Left renal pelvis (tissue), 4 donors: ENCODE measurements at places on chromosomes 11 and 22. TPM values are rescaled to one million over a fixed set of nuclear protein-coding genes. Genes with fewer than 3 reads are reported as not detected.

DNA sequence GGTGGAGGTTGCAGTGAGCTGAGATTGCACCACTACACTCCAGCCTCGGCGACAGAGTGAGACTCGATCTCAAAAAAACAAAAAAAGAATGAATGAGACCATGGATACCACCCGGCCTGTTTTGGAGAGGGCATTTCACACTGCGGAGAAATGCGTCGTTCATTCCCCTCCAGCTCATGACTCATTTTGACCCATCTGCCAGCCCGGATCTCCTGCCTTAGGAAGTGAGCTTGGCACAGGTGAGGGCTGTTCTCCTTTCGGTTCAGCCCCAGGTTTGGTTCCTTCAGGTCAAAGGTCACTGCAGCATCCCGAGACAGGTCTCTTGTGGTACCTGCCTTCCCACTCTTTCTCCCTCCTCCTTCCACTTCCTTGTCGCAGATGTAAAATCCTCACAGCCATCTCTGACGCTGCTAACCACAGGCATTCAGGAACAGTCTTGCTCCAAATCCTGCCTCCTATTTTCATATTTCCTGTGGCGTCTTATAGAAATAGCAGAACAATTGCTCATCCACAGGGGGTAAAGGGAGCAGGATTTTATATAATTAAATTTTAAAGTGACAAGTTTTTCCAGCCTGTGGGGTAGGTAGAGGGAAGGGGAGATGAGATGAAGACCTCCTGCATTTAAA, 517.9 kb downstream of the NTM start:
- no peak for DNase-seq

Gene MYO7A
- polyA plus RNA-seq = 2.9 TPM

Gene OR51L1
- 0.05 TPM for polyA plus RNA-seq

GRCh38 chr11:62512961-62513360, 33.6 kb downstream of the AHNAK start:
- no peak for DNase-seq

DNA sequence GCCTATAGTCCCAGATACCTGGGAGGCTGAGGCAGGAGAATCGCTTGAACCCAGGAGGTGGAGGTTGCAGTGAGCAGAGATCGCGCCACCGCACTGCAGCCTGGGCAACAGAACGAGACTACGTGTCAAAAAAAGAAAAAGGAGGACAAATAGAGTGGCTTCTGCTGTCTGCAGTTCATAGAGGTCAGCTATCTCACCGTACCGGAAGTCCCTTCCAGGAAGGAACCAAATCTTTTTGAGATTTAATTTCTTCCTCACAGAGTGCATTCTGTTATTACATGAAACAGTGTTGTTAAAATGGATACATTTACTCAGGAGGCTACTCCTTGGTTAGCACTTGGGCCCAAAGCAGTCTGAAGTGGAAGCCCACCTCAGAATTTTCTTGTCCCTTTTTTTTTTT, 33.4 kb downstream of the FAM118A start:
- DNase-seq = no peak

- DNase-seq = no peak
Measured at GRCh38 chr11:37503411-37504059, 905.5 kb upstream of the RAG2 start.

Gene MUC5AC
- 0.18 TPM for polyA plus RNA-seq

Gene CASP5
- 0.14 TPM for polyA plus RNA-seq

Gene F2
- polyA plus RNA-seq = 3.0 TPM

- DNase-seq = peak; percentile 95
Measured at GRCh38 chr22:40177738-40178416, at the start of gene TNRC6B. TSS of gene TNRC6B (plus strand) at chr22:40177925. CDS start at chr22:40178136, 211 bp downstream.

- DNase-seq = no peak
Measured at GRCh38 chr11:124315052-124315451, 1.3 kb upstream of the OR8D1 start.

DNA sequence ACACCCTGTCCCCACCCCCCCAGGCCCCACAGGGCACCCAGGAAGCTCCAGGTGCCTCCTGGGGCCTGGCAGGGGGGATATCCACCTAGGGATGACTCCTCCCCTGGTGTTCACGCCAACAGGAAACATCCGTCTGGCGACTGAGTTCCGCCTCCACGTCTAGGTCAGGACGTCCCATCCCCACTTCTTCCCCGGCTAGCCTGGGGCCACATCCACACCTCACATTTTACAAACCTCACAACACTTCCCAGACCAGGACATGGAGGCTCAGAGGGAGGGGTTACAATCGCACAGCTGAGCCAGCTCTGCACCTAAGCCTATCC, 21.0 kb downstream of the MAFF start:
- no peak for DNase-seq

DNA sequence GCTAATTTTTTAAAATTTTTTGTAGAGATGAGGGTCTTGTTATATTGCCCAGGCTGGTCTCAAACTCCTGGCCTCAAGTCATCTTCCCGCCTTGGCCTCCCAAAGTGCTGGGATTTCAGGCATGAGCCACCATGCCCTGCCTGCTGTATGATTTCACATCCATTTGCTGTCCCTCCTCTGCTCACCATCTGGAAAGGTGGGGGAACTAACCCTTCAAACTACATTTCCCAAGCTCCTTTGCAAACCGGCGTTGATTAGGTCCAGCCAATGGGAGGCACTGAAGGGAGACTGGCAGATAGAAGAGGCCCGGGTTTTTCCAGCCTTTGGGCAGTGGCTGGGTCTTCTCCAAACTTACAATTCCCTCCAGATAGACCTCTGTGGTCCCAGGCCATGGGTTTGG, 19.3 kb downstream of the RFPL1 start:
- no peak for DNase-seq

DNA sequence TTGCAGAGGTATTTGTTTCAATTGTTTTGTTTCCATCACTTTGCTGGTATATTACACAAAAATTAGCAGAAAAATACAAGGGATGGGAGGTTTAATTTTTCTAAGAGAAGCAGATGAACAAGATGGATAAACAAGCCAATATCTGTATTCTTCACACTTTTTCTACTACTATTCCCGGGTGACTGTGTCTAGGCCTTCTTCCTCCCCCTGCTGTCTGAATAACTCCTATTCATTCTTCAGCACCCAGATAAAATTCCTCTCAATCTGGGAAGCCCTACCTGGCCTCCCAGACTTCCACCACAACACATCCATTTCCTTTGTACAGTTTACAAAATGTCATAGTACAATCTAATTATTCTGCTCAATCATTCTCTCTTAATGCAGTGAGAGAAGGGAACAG, 666.6 kb upstream of the TENM4 start:
- no peak for DNase-seq

Gene CAPN5
- polyA plus RNA-seq = 17.4 TPM

Gene CRYBB2
- 0.72 TPM for polyA plus RNA-seq

DNA sequence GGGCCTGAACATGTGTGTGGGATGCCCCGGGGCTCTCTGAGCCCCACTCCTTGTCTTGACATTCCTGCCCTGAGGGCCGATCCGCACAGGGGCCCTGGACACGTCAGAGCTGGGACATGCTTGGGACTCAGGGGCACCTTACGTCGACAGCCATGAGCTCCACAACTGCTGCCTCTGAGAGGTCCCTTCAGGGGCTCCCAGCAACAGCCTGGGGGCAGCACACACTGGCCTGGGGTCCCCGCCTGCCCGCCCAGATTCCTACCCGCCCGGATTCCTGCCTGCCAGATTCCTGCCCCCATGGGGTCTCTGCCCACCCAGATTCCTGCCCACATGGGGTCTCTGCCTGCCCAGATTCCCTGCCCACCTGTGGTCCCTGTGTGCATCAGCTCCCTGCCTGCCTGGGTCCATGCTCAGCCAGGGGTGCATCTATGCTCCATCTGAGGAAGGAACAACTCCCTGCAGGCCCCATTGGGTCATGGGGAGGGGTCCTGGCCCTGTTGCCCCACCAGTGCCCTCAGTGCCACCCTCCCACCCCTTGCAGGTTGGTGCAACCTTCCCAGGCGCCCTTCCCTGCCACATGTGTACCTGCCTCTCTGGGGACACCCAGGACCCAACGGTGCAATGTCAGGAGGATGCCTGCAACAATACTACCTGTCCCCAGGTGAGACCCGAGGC, 35.7 kb downstream of the MUC5B start:
- DNase-seq = no peak

Gene OOSP4B
- not detected for polyA plus RNA-seq

- DNase-seq = no peak
Measured at GRCh38 chr11:115941044-115941443, 436.8 kb upstream of the CADM1 start.

Gene MRGPRF
- polyA plus RNA-seq = 28.1 TPM

- no peak for DNase-seq
Measured at GRCh38 chr11:132944569-132944944, 587.7 kb downstream of the OPCML start.

Gene LRFN4
- 13.1 TPM for polyA plus RNA-seq

Gene PNPLA5
- not detected for polyA plus RNA-seq

Gene CYP2D6
- polyA plus RNA-seq = 1.8 TPM

GRCh38 chr22:32574411-32574810, 99.8 kb downstream of the FBXO7 start:
- DNase-seq = no peak

Gene SYT13
- 5.4 TPM for polyA plus RNA-seq

Gene CARD18
- not detected for polyA plus RNA-seq

Gene OR51I2
- not detected for polyA plus RNA-seq

- DNase-seq = no peak
Measured at GRCh38 chr11:92540096-92540495, 315.5 kb downstream of the FAT3 start.

- DNase-seq = no peak
Measured at GRCh38 chr11:11420899-11421285, 67.8 kb upstream of the CSNK2A3 start.

- DNase-seq = no peak
Measured at GRCh38 chr22:49237703-49238102, 590.0 kb downstream of the BRD1 start.

DNA sequence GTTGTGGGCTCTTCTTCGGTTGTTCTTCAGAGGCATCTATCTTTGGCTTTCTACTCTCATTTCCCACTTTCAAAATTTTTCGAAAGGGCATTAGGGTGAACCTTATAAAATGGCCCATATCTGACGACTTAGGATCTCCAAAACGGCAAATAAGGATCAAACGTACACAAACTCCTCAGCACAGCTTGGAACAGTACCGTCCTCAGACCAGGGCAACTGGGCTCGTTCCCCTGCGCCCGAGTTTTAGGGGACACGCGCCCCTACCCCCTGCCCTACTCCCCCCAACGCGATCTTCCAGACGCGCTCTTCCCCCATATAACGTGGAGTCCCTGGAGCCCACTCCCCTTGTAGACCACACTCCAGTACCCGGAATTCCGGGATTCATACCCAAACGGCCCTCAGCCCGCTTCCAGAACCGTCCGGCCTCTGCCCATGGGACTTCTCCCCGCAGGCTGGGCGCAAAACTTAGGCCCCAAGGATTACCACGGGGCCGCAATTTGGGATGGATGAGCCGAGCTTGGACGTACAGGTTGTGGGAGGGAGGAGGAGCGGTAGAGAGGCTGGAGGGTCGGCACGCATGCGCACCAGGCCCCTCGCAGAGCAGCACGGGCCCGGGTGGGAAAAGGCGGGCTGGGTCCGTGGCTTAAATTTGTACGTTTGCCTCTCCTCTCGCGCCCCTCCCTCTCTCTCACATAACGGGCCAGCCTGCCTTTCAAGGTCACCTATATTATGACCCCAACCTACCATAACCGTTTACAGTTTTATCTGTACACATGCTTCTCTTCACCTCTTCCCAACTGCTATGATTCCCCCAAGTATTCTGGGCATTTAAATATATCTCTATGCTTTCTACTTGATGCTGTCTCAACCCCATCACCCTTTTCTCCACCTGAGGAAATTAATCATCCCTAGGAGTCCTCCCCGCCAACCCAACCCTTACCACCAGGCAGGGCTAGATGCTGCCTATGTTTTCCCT, 3.4 kb downstream of the CCDC89 start:
- no peak for DNase-seq

GRCh38 chr22:27839057-27839660, 37.6 kb upstream of the MN1 start:
- no peak for DNase-seq

DNA sequence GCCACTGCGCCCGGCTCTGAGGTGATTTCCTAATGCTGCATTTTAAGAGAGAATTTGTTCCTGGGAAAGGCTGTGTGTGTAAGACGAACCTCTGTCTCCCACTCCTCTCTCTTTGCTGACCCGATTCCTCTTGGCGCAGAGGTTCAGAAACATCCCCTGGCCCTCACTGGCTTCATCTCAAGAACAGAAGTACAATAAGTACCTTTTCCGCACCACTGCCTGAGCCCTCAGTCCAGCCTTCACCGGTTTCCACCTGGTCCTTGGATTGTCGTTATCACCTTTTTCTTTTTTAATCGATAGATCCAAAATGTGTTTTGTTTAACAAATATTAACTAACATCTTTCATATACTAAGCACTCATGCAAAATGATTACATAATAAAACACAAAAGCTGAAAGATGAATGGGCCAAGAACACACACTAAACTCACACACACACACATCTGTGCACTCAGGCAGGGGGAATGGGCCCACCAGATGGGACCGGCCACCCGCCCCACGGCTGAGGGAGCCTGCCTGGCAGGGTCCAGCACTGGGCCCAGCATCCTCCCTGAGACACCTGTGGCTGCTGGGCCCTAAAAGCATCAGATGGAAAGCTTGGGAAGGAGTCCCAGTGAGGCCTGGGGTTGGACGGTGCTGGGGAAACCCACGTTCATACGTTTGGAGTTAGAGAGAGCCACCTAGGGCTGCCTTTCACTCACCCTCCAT, 50.4 kb upstream of the A4GALT start:
- no peak for DNase-seq

DNA sequence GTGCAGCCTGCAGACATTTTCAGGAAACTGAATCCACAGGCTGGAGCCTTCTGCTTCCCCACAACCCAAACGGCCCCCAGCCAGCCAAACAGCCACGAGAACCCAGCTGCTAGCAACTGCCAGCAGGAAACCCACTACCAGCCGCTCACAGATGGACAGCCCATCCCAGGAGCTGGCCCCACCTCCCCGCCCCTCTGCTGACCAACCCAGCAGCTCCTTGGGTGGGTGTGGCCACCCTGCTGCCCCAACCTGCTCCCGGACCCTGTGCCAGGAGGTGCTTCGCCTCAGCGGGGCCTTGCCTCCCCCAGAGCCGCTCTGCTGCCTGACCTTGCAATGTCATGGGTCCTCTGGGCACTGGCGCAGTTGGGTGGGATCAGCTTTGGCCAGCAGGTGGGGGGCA, 8.2 kb upstream of the CCDC188 start:
- no peak for DNase-seq

DNA sequence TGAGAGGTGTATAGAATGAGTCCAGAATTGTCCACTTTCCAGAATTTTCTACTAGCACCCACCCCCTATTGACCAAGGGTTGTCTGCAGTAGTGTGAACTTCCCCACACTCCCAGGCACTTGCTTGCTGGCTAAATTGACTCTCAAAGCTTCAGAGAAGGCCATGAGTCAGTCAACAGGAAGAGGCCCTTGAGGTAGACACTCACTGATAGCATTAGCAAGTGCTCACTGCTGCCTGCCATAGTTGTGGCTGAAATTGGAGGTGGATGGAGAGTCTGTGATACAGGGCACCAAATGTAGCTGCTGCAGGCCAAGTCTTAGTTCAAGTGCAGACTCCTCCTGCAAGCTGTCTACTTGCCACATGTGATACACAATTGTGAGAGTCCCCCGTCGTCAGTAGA, 156.8 kb downstream of the SPON1 start:
- no peak for DNase-seq

- DNase-seq = no peak
Measured at GRCh38 chr11:36164506-36165250, 124.5 kb downstream of the COMMD9 start.

GRCh38 chr22:38699784-38700183, 959 bp downstream of the JOSD1 start:
- no peak for DNase-seq

Gene C11orf98
- 53.7 TPM for polyA plus RNA-seq

Gene P2RX3
- 0.40 TPM for polyA plus RNA-seq

Gene CRYBA4
- polyA plus RNA-seq = not detected

GRCh38 chr11:77698896-77699295, 61.3 kb upstream of the CLNS1A start:
- no peak for DNase-seq

GRCh38 chr11:108787105-108787504, 122.2 kb downstream of the DDX10 start:
- DNase-seq = no peak
